NCI-H82 (cell line): ENCODE measurements at places on chromosomes 3 and 15.

- no peak for DNase-seq
Measured at GRCh38 chr15:77160562-77161478, 89.9 kb upstream of the TSPAN3 start.

GRCh38 chr3:100850156-100850555, 140.9 kb downstream of the TFG start:
- DNase-seq, result no peak

DNA sequence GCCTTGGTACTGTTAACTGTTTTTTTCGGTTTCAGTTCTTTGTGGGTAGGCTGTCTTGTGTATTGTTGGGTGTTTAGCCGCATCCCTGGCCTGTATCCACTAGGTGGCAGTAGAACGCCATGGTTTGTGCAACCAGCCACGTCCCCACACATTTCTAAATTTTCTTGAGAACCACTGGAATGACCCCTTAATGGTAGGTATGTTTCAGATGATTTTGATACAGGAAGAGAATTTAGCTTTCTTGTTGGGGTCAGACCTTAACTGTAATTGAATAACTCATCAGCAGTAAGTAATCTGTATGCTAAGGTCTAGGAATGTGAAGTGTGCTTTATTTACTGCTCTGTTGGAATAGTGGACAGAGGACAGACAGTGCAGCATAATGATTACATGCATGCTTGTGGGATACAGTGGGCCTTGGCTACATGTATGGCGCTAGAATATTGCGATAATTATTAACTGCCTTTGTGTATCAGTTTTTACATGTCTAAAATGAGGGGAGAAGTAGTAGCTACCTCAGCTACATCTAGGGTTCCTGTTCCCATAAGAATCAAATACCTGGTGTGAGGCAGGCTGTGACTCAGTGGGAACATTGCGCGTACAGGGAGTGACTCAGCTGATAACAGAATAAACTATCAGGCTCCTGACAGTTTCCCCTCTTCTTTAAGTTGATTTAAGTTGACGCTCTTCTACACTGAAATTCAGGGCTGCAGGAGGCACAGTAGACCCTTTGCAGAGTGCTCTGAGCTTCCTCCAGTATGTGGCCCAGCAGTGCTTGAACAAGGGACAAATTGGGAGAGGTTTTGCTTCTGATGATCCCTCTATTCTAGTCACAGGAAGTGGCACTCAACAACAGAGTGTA, 25.0 kb upstream of the GPR171 start:
- peak; percentile 79 for DNase-seq

DNA sequence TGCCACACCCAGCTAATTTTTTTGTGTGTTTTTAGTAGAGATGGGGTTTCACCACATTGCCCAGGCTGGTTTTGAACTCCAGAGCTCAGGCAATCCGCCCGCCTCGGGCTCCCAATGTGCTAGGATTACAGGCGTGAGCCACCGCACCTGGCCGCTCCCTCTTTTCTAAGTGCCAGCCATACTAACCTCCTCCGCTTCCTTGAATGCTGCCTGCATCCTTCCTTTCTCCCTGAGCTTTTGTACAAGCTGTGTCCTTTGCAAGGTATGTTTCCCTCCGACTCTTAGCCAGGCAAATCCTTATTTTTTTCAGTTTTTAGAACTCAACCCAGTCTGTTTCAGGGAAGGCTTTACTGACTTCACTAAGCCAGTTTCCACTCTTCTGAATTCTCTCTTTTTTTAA, 60.6 kb downstream of the NR1D2 start:
- no peak for DNase-seq

DNA sequence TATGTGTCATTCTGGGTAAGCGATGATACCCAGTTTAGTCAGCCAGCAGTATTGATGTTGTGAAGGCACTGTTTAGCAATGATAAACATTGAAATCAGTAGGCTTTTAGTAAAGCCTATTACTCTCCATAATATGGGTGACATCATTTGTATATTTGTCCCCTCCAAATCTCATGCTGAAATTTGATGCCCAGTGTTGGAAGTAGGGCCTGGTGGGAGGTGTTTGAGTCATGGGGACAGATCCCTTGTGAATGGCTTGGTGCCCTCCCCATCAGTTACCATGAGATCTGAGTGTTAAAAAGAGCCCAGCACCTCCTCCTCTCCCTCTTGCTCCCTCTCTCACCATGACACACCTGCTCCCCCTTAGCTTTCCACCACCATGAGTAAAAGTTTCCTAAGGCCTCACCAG, 31.4 kb upstream of the FAN1 start:
- peak; percentile 3 for DNase-seq
